ENCODE measurements at places on chromosomes 5 and 9.

DNA sequence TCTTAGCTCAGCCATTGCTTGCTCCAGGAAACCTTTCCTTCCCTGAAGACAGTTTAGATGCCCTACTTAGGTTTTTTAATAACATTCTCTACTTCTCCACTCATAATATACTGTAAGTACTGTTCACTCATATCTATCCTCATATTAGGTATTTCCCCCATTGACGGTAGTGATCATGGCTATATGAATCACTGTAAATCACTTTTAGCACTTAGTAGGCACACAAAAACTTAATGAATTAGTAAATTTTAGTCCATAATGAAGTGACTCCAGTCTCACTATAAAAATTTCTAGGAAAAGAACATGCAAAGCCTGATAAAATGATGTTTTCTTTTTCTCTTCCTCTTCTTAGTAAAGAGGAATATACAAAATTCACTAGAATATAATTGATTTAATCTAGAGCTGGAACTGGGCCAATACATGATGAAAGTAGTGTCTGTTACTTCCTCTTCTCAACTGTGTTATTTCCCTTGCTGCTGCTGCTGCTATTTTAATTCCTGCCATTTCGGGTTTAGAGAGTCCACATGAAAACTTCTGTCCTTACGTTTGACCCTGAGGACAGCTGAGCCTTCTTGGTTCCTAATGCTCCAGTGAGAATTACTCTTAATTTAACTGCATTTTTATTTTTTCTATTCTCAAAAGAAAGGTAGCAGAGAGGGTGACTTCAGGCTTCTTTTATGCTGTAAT is 73.5 kb downstream of the LNPEP start:
- no peak for DNase-seq

- DNase-seq, result no peak
These were observed 24.1 kb downstream of the NDUFA8 start for GRCh38 chr9:122135529-122135859.

DNA sequence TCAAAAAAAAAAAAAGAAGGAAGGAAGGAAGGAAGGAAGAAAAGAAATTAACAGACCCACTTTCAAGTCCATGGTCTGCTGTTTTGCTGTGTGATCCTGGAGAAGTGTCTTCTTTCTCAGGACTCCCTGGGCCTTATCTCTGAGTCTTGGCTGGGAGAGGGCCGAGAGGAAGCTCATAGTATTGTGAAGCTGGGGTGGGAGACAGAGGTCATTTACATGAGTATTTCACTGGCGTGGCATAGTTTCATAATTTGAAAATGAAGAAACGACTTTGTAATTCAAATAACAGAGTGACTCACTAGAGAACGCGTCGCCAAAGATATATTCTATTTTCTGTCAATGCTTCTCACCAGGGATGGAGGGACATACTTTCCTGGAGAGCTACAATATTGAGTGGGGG is 2.4 kb upstream of the C9orf50 start:
- no peak for DNase-seq

DNA sequence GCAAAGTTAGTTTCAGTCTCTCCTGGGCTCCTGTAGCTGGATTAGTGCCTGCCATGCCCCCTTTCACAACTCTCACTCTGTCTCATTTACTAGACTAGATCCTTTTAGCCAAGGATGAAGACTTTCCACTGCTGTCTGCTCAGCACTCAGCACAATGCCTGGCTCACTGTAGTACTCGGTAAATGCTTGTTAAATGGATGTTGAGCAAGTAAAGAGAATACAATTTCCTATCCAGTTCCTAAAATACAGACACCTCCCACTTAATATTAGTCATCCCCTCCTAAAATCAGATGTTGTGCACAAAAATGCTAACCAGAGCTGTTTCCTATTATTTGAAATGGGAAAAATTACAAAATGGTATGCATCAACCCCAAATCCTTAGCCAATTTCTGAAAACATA is 195.8 kb downstream of the SREK1 start:
- DNase-seq, result no peak

- DNase-seq, result no peak
These were observed 76.1 kb downstream of the C9orf50 start for GRCh38 chr9:129544761-129545160.

GRCh38 chr5:157030692-157031091 is 28.2 kb downstream of the HAVCR1 start:
- no peak for DNase-seq

GRCh38 chr9:84754461-84754860 is 84.9 kb downstream of the NTRK2 start:
- no peak for DNase-seq

DNA sequence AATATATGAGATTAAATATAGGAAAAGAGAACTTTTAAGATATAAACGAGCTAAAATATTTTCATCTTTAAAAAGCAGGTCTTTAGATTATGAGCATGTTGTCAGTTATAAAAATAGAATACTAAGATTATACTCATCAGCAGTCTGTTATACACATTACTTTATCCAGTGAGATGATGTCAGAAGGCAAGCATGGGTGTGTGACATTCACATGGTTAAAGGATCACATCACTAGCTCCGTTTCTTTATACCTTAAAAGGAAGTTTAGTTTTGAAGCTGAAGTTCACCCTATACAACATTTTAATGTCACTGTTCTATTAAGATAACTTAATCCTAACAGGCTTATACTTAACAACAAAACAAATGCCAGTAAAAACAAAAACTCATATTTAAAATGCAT is 59.6 kb downstream of the RICTOR start:
- no peak for DNase-seq

DNA sequence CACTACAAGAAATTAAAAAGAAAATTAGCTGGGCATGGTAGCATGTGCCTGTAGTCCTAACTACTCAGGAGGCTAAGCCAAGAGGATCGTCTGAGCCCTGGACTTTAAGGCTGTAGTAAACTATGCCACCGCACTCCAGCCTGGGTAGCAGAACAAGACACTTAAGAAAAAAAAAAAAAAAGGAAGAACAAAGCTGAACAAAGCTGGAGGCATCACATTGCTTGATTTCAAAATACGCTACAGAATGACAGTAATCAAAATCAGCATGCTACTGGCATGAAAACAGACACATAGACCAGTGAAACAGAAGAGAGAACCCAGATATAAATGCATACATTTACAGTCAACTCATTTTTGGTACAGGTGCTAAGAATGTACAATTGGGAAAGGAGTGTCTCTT is 14.5 kb upstream of the OTULIN start:
- no peak for DNase-seq

DNA sequence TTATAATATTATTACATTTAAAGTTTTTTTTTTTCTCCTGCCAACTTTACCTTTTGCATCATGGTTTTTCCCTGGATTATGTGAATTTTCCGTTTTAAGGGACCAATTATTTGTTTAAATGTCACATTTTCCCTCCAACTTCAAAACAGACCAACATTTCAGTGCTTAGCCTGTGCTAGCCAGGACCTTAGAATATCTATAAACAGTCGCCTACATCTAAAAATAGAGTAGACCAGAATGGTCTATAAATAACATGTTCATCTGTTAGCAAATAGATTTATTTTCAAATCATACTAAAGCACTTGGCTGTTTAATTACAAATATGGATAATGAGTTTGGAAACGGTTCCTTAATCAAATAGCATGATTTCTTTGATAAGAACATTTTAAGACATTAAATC is 192.0 kb downstream of the FBN2 start:
- DNase-seq, result no peak

DNA sequence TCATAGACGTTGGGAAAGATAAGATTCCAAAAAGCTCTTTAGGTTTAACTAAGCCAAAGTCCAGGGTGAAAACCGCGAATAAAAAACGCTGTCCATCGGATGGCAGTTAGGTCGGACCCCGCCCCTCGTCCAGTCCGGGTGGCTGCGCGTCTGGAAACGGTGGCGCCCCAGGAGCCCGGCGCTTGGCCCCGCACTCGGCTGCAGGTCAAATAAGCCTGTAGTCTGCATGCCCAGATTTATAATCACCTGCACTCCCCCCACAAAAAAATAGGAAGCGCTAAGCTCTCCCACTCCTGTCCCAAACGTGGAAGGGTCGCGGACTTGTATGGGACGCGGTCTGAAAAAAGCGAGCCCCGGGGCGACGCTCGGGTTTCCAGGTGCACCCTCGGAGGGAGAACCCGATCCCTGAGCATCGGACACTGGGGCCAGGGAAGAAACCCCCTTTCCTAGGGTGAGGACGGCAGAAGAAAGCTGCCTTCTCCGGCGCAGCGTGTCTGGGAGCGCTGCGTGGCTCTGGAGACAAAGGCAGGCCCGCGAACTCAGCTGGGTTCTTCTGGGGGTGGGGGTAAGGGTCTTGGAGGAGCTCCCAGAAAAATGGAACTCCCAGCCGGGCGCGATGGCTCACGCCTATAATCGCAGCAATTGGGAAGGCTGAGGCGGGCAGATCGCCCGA is 923 bp upstream of the ZBTB5 start:
- DNase-seq, result peak; percentile 40

DNA sequence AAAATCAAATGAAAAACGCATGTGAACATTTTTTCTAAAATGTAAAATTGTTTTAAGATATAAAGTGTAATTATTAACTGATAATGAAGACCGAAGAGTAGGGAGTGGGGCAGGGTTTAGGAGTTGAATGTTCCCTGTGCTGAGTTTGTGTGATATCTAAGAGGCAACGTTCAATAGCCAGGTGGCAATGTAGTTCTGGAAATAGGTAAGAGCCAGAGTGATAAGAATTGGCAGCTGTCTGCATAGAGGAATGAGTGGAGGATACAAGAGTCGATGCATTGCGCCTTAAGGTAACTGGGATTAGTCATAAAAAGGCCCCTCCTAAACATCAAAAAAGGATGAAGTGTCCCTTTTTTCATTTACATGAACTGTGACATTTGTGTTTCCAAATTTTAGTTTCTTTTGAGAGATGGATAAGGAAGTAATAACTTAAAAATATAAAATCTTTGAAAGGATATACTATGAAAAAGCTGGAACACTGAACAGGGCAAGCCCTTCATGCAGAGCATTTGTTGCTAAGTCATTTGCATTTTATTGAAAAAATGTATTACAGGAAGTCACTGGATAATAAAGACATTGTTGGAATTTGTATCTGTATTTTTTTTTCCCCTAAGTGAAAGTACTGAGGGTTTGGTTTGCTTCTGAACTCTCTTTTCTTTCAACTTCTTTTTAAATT is 659.3 kb downstream of the ACTL7B start:
- no peak for DNase-seq

- no peak for DNase-seq
These were observed 12.2 kb upstream of the MEGF9 start for GRCh38 chr9:120726484-120726883.

- no peak for DNase-seq
These were observed 223.1 kb downstream of the GNA14 start for GRCh38 chr9:77424993-77425392.

GRCh38 chr5:37090123-37090726 is 159.0 kb downstream of the CPLANE1 start:
- no peak for DNase-seq

DNA sequence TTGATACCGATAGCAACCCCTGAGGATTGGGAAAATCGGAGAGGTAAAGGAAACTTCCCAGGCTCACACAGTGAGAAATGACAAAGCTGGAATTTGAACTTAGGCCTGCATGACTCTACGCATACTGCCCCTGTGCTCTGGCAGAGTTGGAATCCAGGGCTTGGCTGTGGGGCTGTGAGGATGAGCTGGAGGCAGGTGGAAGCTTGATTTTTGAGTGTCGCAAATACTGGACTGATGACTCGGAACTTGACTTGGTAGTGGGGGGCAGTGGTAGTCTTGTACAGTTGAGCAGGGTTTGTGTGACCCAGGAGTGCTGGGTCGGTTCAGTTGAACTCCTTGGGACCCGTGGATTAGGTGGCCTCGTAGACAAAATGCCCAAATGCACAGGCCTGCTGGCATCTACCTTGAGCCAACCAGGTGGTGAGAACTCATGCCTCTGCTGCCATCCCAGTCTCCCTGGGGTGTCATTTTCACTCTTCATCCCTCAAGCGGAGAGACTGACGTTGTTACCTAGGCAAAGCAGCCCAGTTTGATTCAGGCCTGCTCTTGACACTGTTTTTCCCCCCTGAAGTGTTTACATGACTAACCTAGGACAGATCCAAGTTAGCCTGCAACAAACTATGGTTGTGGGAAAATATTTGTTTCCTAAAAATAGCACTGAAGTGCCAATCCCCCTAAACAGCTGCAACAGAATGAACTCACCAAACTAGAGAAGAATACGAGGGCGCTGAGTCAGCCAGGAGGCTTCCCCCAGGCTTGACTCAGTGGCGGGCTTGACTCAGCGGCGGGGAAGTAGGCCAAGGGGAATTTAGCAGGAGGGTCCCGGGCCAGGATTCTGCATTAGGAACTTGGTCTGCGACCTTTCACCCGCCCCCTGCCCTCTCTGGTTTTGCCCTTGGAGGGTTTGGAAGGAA is 45.7 kb upstream of the ORM1 start:
- DNase-seq, result no peak

DNA sequence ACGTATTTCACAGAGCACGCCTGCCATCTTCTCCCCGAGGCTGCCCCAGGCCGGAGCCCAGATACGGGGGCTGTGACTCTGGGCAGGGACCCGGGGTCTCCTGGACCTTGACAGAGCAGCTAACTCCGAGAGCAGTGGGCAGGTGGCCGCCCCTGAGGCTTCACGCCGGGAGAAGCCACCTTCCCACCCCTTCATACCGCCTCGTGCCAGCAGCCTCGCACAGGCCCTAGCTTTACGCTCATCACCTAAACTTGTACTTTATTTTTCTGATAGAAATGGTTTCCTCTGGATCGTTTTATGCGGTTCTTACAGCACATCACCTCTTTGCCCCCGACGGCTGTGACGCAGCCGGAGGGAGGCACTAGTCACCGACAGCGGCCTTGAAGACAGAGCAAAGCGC is 9.6 kb downstream of the QRFP start:
- no peak for DNase-seq

DNA sequence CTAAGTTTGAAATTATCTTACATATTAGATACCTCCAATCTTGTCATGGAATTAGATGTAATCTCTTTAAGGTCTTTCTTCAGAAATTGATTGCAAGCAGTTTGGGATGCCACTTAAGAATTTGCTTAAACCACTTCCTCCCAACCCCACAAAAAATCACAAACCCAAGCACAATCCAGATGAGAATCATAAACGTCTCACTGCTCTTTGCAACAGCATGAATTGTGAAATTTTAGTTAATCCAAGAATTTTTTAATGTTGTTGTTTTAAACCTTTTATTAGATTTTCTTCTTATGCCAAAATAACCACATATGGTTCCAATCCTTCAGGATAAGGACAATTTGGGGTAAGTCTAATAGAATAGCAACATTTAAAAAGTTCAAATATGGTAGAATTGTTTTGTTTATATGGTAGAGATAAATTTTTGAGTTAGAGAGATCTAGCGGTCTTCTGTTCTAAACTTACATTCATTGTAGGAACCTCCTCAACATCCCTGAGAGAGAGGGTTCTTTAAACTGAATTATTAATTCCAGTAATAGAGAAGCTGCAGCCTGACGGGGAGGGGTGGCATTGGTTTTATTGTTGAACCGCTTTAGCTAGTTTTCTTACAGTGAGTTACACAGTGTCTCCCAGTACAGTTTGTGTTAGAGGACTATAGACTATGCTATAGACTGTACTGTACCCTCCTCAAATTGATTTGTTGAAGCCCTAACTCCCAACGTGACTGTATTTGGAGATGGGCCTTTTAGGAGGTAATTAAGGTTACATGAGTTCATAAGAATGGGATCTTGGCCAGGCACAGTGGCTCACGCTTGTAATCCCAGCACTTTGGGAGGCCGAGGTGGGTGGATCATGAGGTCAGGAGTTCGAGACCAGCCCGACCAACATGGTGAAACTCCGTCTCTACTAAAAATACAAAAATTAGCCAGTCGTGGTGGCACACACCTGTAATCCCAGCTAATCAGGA is 24.8 kb upstream of the IL6ST start:
- DNase-seq, result no peak

Data from activated CD4-positive, alpha-beta T cell treated with anti-CD3 and anti-CD28 coated beads, Interleukin-2, amount 50 U/mL, for 48 hours (primary cell).